CD8-positive, alpha-beta memory T cell (primary cell): ENCODE measurements at places on chromosomes 1 and 21.

DNA sequence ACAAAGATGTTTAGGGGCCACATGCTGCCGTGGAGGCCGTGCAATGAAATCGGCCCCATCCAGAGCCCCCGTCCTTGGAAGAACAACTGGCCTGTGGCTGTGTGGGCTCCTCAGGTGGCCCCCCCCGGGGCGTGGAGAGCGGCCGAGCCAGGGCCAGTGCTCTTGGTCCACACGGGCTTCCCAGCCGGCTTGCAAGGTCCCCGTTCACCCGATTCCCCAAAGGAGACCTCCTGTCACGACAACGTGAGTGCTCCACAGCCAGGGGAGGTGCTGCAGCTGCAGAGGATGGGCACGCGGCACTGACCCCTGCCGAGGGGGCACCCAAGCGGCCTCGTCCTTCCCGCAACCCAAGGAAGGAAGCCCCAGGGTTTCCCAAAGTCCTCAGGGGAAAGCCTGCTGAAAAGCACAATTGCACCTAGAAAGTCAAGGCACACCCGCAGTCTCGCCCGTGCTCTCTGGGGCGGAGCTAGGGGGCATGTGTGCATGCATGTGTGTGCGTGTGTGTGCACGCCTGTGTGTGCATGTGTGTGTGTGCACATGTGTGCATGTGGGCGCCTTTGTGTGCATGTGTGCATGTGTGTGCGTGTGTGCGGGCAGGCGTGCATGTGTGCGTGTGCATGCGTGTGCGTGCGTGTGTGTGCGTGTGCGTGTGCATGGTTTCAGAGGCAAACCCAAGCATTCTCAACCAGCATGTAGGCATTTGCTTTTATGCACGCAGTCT lies 48.2 kb downstream of the SLX9 start:
- DNase-seq = no peak

GRCh38 chr1:115091572-115091971 lies 2.3 kb upstream of the TSPAN2 start:
- no peak for DNase-seq

- no peak for DNase-seq
Measured at GRCh38 chr1:222616525-222616924, 1.4 kb upstream of the MIA3 start.

- DNase-seq = no peak
Measured at GRCh38 chr1:42845193-42845592, 1.2 kb upstream of the ZNF691 start.

DNA sequence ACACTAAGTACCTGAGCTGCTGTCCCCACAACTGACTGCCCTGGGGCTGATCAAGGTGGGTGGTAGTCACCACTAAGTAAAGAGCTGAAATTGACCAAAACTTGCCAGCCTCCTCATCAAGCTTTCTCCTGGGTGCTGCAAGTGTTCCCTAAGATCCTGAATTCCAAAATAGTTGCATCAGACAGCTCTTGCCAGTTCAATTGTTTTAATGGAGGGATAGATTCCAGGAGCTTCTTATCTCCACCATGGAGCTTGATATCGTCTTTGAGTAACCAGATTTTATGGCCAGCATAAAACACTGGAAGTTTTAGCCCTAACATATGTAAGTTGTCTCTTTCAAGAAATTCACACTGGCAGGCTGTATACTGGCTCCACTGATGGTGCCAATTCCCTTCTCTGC lies 90.3 kb downstream of the NID1 start:
- no peak for DNase-seq

GRCh38 chr1:9505143-9505542 lies 34.1 kb upstream of the SLC25A33 start:
- no peak for DNase-seq
